ENCODE measurements at places on chromosomes 1 and 21.

DNA sequence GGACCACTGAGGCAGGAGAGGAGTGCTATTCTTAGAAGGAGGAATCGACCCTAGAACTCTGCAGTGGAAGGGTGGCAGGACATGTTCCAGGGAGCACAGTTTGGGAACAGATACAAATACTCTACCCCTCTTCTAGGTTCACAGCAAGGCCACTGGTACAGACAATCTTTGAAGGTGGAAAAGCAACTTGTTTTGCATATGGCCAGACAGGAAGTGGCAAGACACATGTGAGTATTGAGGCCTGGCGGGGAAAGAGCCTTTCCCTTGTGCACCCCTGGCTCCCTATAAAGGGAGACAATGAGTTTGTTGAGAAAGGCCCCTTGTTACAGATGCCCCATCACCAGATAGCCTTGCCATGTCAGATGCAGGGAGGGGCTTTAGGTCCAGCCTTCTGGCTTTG is 17.8 kb downstream of the KIF2C start:
- no peak for DNase-seq

- no peak for DNase-seq
Observed at GRCh38 chr1:64956010-64956640, 10.2 kb downstream of the JAK1 start.

GRCh38 chr1:47521034-47521881 is 83.4 kb downstream of the FOXD2 start:
- DNase-seq = no peak

DNA sequence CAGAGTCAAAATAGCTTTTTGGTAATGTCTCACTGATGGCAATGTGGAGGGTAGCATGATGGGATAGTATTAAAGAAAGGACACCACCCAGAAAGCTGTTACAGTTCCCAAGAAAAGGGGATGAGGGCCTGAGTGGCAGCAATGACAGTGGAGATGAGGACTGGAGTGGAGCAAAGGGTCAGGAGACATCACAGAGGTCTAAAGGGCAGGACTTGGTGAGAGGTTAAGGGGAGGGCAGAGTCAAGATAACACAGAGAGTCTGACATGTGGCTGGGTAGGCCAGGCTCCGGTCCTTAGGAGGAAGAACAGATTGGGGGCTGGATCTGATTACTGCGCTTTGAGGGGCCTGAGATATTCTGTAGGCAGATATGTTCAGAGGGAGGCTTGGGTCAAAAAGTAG is 19.3 kb downstream of the ELF3 start:
- DNase-seq = no peak

DNA sequence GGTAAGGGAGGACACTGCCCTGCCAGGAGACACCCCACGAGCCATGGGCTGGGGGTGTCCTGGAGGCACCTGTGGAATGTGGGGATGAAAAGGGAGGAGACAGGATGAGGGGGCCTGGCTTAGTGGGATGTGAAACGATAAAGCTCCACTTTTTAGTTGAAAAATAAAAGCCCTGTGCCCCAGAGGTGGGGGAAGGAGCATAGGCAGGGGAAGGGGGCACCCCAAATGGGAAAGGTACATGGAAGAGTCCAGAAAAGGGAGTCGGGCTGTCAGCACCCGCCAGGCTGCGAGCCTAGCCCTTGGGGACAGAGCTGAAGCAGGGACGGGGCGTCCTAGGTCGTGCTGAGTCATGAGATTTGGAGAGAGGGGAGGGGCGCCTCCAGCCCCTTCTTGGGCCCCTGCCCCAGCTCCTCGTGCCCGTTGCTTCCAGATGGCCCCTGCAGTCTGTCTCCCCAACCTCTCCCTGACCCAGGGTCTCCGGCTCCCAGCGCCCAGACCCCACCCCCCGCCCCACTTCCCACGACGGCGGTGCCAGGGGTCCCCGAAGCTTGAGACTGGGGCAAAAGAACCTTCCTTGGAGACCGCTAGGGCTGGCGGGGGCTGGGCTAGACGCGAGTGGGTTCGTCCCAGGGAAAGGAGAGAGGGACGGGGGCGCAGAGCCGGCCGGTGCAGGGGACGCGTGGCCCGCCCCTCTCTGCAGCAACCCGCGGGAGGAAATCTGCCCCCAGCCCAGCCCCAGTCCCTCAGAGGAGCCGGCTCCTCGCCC is 795 bp downstream of the SYT2 start:
- DNase-seq = no peak

- DNase-seq = no peak
Observed at GRCh38 chr1:101924700-101925099, 72.0 kb downstream of the OLFM3 start.

DNA sequence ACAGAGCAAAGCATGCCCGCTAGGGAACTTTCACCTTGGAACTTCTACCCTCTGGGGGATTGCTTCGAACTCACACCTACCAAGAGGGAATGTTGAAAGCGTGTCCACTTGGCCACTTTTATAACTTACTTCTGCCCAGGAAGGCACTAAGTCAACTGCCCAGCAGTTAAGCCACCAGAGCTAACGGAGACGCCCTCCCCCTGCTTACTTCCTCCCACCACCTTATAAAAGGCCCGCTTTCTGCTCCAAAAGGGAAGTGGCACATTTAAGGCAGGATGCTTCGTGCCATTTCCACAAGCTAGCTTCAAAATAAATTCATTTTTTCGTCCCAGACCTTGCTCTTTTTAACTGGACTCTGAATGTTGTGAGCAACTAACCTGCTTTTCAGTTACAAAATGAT is 3.2 kb upstream of the AK2 start:
- no peak for DNase-seq

- DNase-seq = no peak
Observed at GRCh38 chr1:200990114-200990513, 33.4 kb downstream of the KIF21B start.

Data from CD4-positive, alpha-beta T cell treated with Interleukin-6 at 100 ng/mL for 8 hours (primary cell).